ENCODE measurements at places on chromosomes 5 and 9.

DNA sequence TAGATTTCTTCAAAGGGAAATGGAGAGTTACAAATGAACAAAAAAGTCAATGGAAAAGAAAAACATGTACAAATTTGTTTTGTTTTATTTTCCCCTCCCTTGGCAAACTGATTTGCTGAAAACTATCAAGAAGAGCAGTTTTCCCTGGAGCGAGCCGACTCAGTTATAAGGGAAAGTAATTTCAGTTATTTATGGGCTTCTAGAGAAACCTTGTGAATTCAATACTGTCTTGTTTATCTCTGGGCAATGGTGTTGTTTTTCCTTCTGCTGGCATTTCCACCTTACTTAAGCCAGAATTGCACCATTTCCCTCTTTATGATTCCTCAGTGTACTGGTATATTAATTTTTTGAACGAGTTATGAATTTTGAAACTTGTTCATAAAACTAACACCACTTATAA is 1163.6 kb downstream of the CDH12 start:
- no peak for DNase-seq

GRCh38 chr9:83932011-83932410 is 10.8 kb upstream of the KIF27 start:
- DNase-seq, result peak; percentile 27

GRCh38 chr5:17087035-17087434 is 130.4 kb upstream of the BASP1 start:
- no peak for DNase-seq

DNA sequence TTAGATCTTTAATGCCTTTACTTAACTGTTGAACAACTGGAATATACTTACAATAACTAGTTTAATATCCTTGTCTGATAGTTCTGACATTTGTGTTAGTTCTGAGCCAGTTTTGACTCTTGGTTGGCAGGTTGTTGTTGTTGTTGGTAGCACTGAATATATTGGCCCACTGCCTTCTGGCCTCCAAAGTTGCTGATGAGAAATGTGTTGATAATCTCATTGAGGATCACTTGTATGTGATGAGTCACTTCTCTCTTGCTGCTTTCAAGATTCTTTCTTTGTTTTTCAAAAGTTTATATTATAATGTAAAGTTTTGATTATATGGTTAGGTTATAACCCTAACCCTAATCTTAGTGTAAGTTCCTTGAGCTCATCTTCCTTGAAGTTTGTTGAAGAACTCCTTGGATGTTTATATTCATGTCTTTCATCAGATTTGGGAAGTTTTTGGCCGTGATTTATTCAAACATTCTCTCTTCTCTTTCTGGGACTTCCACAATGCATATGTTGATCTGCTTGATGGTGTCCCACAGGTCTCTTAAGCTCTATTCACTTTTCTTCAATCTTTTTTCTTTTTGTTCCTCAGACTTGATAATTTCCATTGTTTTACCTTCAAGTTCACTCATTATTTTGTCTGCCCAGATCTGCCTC is 149.7 kb downstream of the FGF18 start:
- DNase-seq, result no peak

DNA sequence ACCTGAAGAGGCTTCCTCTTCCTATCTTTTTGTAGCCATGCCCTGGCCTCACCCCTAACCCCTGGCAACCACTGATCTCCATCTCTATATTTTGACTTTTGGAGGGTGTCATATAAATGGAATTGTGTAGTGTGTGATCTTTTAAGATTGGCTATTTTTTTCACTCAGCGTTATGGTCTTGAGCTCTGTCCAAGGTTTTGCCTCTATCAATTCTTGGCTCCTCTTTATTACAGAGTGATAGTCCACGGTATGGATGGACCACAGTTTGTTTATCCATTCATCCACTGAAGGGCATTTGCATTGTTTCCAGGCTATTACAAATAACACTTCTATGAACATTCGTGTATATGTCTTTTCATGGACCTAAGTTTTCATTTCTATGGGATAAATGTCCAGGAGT is 209.8 kb upstream of the IER5L start:
- DNase-seq, result no peak

- no peak for DNase-seq
These were observed 225.0 kb upstream of the ANKRD55 start for GRCh38 chr5:56457887-56458812.

- DNase-seq, result peak; percentile 22
These were observed 760 bp downstream of the ALDH1B1 start for GRCh38 chr9:38393128-38393796.

- no peak for DNase-seq
These were observed 24.7 kb upstream of the ACOT12 start for GRCh38 chr5:81418606-81419005.

- no peak for DNase-seq
These were observed 71.7 kb upstream of the RUFY1 start for GRCh38 chr5:179478624-179479023.

DNA sequence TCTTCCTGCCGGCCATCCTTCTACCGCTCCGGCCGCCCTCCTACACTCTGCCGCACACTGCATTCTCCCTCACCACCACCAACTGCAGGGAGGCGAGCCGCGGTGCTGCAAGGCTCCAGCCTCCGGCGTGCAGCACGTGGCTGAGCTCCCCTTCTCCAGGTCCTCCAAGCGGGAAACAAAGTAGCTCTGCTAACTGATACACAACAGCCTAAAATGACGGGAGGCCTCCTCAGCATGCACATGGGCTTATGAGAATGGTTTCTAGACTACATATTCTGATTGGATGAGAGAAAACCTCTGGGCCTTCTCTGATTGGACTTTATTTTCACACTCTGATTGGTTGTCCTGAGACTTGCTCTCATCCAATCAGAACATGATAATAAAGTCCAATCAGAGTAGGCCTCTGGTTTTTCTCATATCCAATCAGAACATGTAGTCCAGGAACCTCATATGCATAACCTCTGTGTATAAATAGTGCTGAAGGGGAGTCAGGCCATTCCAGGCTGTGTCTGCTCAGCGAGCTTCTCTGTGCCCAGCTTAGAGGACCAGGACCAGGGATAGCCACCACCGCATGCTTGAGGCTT is 27.0 kb upstream of the ZNF354B start:
- DNase-seq, result no peak

GRCh38 chr5:2224689-2225088 is 342.0 kb upstream of the IRX4 start:
- DNase-seq, result no peak

GRCh38 chr9:138066049-138066448 is 188.5 kb downstream of the CACNA1B start:
- DNase-seq, result no peak

GRCh38 chr5:14457476-14457875 is 124.1 kb upstream of the OTULINL start:
- DNase-seq, result no peak

- peak; percentile 60 for DNase-seq
These were observed 118.0 kb downstream of the ESM1 start for GRCh38 chr5:54867310-54867944.

DNA sequence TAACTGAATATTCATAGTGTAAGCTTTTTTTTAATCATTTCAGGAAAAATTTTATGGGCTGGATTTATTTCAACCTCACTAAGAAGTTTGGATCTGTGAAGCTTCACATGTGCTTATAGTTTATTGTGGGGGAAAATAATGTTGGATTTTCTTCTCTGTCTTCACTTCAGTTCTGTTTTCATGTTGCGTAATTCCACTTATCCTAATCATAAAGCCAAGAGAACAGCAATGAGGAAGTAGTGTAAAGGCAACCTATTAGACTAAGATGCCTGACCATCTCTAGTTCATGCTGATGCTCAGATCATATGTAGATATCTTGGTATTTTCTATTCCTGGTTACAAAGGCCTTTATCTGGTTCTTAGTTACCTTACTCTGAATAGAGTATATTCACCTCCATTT is 50.0 kb downstream of the CD180 start:
- DNase-seq, result peak; percentile 72

DNA sequence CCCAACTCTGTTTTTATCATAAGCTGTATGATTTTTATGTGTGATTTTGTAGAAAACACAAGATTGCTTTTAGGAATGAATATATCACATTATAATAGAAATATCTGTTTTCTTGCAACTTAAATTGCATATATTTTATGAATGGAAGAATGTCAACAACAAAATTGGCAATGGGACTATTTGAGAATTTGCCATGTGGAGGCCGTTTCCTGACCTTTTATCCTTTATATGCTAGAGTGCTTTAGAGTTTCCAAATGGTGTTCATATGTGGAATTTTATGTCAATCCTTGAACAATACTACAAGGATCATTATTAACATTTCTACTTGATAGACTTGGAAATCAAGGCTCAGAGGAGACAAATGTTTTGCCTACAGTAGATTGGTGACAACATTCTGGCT is 34.2 kb downstream of the ITGA1 start:
- no peak for DNase-seq

GRCh38 chr5:94017579-94017978 is 276.2 kb upstream of the POU5F2 start:
- DNase-seq, result no peak

DNA sequence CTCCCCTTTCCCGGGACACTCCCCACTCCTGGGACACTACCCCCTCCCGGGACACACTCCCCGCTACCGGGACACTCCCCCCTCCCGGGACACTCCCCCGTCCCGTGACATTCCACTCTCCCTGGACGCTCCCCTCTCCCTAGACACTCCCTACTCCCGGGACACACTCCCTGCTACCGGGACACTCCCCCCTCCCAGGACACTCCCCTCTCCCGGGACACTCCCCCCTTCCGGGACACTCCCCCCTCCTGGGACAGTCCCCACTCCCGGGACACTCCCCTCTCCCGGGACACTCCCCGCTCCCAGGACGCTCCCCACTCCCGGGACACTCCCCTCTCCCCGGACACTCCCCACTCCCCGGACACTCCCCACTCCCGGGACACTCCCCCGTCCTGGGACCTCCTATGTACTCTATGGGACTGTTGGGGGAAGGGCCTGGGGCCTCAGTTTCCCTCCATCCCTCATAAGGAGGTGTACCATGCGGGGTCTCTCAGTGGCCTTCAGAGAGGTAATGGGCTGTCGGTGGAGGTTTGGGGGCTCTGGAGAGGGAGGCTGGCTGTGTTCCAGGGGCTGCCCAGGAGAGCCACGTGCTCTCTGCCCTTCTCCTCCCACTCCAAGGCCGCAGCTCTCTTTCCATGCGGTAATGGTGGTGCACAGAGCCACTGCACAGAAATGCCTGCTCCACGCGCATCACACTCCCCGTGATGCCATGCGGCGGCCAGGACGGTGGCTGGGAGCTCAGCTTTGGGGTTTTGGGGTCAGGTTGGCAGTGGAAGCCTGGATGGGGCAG is 96.2 kb downstream of the RXRA start:
- no peak for DNase-seq

DNA sequence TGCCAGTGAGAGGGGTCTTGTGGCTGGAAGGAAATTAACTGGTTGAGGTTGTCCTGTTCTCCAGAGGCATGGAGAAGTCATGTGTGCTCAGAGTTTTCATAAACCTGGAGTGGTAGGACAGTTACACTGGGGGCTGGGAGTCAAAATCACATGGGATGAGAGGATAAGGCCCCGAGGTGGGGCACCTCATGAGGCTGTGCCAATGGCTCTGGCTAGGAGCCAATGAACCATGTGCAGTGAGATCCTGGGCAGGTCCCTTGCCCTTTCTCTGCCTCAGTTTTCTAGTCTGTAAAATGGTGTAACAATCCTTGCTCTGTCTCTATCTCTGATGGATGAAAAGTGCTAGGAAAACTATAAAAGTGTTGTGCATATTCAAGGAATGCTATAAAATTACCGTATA is 7.0 kb upstream of the SYNPO start:
- DNase-seq, result no peak

DNA sequence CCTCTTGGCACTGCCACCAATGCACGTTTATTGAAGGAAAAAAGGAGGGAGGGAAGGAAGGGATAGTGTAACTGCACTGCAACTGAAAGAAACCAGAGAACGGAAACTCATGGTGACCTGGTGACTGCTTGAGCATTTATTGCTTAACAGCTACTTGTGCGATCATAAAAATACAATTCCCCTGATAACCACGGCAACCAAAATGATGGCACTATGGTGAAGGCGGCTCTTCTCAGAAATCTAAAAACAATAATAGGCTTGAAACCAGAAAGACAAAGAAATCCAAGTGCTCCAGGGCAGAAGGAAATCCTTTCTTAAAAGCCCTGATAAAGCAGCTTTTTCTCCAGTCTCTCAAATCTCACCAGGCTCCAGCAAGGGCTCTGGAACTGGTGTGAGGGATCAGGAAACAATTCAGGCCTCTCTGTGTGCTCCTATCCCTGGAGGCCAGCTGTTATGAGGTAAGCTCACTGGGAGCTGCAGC is 1.9 kb downstream of the FBXO10 start:
- no peak for DNase-seq

DNA sequence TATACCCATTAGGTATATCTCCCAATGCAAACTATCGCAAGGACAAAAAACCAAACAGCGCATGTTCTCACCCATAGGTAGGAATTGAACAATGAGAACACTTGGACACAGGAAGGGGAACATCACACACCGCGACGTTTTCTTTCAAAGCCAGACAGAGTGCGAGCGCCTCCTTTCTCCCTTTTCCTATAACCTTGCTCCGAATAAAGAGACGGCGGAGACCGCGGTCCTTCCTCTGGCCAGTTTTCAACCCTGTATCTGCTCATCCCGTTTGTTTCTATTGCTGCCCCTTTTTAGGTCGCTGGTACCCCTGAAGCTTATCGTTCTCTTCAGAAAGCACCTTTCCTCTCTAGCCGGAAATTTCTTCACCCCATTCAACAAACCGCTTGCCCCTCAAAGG is 1.3 kb downstream of the LVRN start:
- DNase-seq, result no peak

- no peak for DNase-seq
These were observed 23.2 kb upstream of the RCL1 start for GRCh38 chr9:4769321-4770080.

DNA sequence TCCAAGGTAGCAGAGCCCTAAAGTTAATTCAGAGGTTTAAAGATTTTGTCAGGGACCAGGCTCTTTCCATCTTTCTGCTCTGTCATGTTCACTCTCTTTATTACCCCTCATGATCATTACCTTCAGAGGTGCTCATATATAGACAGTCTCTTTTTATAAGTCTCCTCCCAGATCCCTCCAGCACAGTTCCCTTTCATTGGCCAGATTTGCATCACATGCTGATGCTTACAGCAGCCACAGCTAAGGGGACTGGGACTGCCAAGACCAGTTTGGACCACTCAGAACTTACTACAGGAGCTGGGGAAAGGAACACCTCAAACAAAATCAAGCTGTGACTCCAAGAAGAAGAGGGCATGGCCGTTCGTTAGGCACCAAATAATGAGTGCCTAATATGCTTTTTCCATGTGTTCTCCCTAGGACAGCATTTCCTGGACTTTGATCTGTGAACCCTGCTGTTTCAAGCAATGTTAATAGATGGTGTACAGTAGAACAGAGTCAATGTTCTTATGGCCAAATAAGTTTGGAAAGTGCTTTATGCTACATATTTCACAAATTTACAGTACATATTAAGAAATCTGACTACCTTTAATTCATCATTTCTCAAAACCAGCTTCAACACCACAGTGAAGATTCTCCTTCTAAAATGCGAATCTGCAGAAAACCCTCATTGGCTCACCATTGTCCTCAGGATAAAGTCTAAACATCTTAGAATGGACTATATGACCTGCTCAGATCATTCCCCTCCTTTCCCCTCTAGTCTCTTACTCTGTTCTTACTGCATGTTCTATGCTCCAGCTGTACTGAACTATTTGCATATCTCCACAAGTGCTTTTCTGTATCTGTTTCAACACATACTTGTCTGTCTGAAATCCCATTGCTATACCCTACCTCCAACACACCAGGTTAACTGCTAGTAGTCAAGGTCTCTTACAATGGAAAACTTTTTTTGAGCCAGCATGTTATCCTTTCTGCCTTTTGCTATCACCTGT is 3.4 kb downstream of the C5orf58 start:
- DNase-seq, result no peak

Data from Kasumi-1 (cell line).